Choroid plexus epithelial cell (primary cell): ENCODE measurements at places on chromosomes 16 and 17.

GRCh38 chr17:60782742-60783141 is 105.1 kb downstream of the BCAS3 start:
- DNase-seq = no peak

DNA sequence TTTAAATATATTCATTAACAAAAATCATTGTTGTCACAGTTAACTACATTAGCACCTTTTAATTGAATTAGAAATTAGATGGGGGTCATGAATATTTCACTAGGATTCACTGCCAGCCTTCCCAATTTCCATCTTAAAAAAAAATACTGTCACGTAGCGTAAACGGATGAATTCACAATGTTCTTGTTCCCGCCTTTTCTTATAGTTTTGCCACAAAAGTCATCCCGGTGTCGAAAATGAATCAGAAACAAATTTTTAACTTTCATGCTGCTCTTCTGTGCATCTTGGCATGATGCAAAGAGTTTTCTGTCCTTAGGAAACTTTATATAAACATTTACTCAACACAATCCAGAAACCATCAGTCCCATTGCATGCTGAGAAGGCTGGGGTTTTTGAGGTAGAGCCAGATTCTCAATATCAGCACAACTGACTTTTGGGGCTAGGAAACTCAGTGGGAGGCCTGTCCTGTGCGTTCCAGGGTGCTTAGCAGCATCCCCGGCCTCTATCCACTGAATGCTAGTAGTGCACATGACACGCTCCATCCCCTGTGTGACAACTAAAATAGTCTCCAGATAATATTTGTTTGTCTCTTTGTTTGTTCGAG is 252.9 kb upstream of the XYLT1 start:
- DNase-seq = peak; percentile 83

- DNase-seq = peak; percentile 73
Observed at GRCh38 chr16:81623365-81624102, 155.6 kb upstream of the PLCG2 start.

DNA sequence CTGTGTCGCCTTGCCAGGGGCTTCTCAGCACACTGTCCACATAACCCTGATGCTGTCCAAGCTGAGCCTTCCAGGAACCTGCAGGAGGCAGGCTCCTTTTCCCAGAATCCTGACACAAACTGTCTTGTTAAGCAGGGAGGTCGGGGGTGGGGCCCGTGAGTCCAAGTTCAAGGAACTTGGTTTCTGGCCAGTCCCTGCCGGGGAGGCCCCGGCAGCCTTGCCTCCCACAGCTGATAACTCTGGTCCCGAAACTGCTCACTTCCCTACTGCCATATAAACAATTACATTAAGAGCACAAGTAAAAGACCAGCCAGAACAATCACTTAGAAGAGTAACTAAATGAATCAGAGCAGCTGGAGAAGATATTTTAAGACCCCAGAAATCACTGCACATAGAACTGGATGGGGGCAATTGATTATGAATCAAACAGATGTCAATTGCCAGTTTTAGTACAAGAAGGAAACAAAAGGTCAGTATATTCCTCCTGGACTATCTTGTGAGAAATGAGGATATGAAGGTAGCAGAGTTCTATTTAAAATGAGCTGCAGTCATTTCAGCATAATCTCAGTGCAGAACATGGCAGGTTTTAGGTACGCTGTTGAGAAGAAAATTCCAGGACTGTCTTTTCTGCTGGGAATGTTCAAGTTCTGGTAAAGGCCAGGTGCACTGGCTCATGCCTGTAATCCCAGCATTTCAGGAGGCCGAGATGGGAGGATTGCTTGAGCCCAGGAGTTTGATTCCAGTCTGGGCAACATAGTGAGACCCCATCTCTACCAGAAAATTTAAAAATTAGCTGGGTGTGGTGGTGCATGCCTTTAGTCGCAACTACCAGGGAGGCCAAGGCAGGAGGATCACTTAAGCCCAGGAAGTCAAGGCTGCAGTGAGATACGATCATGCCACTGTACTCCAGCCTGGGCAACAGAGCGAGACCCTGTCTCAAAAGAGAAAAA is 169.8 kb downstream of the PITPNC1 start:
- DNase-seq = peak; percentile 35

GRCh38 chr17:77724876-77725615 is 233.5 kb upstream of the TNRC6C start:
- no peak for DNase-seq

DNA sequence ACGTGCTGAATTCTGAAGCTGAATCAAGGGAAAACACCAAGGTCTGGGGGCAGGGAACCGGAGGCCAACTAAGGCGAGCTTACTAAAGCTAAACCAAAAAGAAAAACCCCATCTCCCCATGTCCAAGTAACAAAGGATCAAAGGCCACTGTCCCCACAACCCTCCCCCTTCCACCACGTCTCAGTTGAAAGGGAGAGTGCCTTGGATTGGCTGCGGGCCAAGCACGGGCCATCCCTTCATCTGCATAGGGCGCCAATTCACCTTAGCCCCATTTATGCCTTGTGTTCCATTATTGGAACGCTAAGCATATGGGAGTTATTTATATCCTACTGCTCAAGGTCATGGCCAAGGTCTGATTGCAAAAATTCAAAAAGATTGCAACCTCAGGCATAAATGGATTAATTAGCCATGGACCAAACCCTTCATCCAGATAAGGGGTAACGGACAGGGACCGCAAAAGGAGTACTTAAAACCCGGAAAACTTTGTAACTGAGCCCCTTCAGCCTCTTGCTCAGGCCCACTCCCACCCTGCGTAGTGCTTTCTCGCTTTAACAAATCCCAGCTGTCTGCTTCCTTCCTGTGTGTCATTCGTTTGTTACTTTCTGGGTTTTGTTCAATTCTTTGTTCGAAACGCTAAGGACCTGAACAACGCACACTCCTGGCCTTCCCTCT is 740 bp upstream of the ATP6V0D1 start:
- DNase-seq = no peak

DNA sequence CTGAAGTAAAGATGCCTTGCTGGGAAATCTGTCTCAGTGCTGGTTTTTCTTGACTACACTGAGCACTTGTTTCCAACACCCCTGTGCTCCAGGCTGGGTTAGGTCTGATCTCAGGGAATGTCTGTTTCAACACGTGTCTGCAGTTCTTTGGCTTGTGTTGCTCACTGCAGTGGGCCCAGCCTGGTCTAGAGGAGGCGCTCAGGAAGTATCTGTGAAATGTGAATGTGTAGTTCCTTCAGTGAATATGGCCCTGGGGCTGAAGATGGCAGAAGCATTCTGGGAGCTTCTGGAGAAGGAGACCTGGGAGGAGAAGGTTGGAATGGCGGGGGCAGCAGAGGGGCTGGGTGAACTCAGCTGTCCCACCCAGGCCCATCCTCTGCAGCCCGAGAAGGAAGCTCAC is 8.1 kb upstream of the YPEL3 start:
- no peak for DNase-seq

DNA sequence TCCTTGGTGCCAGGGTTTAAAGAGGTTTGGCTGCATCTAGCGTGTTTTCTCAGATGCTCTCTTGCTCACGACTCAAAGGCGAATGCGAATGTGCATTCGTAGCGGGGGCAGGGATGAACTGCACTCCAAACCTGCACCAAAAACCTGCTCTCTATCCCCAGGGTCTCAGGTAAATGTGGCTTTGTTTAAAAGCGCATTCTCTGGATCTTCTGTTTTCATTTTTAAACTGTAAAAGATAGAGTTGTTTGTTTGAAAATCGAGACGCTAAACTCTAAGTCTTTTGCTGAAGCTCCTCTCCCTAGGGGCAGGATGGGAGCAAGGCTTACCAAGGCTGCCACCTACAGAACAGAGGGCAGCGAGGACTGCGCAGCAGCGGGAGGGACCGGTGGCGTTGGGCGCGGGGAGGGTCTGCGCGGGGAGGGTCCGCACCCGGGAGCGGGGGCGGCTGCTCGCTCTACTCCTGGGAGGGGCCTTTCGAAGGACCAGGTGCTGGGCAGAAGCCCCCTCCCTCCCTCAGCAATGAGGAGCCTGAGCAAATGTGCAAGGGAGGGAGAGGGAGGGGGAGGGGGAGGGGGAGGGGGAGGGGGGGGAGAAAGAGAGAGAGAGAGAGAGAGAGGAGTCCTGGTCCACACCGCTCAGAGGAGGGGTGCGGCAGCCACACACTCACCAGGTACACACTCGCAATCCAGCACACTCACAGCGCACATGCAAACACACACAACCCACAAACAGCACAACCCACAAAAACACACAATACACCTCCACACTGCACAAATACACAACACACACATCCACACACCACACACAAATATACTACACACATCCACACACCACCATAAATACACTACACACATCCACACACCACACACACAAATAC is 142.8 kb downstream of the GRIN2A start:
- no peak for DNase-seq

DNA sequence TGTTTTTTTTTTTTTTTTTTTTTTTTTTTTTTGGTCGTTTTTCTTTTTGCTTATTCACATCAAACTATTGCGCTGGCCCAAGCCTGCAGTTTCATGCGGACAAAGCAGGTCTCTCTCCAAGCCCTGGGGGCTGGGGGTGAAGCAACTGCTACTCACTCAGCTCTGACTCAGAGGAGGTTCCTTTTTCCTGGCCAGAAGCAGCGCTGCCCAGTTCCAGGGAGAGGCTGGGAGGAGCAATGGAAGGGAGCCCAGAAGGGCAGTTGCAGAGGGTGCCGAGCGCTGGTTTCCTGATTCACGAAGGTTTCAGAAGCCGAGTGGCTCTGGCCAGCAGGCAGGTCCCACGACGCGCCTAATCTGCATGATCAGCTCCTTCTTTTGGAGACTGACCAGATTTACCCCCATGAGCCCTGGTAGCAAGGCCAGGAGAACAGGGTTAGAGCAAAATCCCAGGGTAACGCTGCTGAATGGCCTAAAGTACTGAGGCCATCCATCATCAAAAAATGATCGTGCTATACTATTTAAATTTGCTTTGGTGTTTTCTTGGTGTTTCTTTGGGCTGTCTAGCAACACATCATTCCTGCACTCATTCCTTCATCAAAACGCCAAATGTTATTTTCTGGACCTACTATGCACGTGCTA is 144.7 kb upstream of the SOX9 start:
- DNase-seq = peak; percentile 95

DNA sequence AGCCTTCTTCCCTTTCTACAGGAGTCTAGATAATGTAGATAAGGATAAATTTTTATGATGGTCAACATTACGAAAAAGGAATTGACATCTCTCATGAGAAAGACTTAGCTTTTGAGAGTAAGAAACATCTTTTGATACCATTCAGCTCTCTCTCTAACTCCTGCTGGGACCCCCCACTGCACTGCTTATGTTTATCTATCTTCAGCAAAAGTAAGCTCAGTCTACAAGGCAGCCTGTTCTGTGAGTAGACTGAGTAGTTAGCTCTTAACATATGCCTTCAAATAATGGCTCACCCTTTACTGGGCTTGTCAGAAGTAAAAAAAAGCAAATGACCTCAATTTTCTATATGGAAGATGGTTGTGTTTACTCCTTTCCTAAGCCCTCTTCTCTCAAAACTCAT is 372.2 kb upstream of the CDH11 start:
- DNase-seq = peak; percentile 73

- no peak for DNase-seq
Observed at GRCh38 chr17:47177261-47177660, 11.8 kb downstream of the CDC27 start.

DNA sequence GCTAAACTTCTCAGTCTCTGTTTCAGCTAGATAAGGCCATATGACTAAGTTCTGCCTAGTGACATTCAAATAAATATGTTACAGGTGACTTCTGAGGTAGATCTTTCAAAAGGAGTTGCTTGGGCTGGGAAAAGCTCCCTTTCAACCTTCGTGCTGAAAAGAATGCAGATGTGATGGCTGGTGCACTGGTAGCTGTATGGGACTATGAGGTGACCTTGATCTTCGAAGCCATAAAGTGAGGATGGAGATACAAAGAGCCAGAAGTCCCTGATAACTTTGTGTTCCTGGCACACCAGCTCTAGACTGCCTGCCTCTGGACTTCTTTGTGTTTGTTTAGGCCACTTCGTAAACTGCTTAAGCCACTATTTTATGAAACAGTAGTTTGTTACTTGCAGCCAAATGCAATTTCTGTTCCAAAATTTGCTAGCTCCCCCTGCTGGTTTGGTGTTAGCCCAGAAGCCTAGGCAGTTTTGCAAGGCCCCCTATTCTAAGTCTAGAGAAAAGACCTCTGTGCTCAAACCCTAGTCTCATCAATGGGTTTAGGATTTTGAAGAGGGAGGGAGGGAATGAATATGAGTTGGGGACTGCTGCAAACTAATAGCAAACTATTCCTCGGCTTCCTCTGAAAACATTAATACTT is 23.3 kb upstream of the ERCC4 start:
- DNase-seq = no peak

GRCh38 chr17:77266891-77267341 is 126.1 kb downstream of the SEC14L1 start:
- no peak for DNase-seq

GRCh38 chr17:17845046-17845775 is 8.4 kb upstream of the SREBF1 start:
- no peak for DNase-seq

- no peak for DNase-seq
Observed at GRCh38 chr17:58330538-58330996, 2.0 kb upstream of the TSPOAP1 start.

- no peak for DNase-seq
Observed at GRCh38 chr16:20860361-20860760, 39.8 kb downstream of the DCUN1D3 start.
